Stimulated activated CD8-positive, alpha-beta memory T cell treated with anti-CD3 and anti-CD28 coated beads, Interleukin-2, amount 100 ng/mL, for 1 hour (primary cell): ENCODE measurements at places on chromosomes 6 and 20.
A peak's percentile ranks its signal among the peaks of the same experiment; 100 is the strongest.

- DNase-seq, result peak; percentile 20
Observed at GRCh38 chr6:41200296-41200900, 551 bp downstream of the TREML2 start.

DNA sequence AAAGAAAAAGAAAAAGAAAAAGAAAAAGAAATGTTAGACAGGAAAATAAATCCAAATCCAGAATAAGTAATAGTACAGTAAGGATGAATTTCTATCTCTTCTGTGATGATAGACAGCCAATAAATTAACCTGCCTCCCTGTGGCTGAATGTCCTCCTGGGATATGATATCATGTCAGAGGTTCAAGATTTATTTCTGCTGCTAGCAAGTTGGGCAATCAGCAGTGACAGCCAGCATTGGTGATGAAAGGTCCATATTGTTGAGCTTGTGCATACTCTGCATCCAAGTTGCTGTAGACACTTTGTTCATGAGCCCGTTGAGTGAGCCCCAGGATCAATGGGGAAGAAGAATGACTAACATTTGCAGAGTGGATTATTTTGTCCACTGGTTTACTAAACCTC lies 44.9 kb upstream of the CEP85L start:
- no peak for DNase-seq

GRCh38 chr6:26097268-26097875 lies 10.1 kb downstream of the HFE start:
- peak; percentile 41 for DNase-seq

DNA sequence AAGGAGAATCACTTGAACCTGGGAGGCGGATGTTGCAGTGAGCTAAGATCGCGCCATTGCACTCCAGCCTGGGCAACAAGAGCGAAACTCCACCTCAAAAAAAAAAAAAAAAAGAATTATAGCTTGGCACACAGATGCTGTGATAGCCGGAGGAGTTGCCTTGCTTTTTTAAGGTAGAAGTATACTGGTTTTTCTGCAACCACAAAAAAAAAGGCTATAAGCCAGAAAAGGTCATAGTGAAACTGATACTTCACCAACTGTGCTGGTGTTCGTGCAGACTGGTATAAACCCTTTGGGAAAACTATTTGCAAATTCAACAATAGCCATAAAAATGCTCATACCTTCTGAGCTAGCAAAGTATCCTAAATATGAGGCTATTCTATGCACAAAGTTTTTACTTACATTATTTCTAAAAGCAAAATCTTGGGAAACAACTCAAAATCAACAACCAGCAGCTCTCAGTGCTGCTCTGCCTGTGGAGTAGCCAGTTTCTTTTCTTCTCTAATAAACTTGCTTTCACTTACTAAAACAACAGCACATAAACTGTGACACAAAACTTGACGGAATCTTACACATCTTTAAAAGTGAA lies 44.0 kb downstream of the B4GALT5 start:
- no peak for DNase-seq

DNA sequence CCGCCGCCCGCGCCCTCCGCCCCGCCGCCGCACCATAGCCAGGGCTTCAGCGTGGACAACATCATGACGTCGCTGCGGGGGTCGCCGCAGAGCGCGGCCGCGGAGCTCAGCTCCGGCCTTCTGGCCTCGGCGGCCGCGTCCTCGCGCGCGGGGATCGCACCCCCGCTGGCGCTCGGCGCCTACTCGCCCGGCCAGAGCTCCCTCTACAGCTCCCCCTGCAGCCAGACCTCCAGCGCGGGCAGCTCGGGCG lies 1.5 kb downstream of the FOXC1 start:
- no peak for DNase-seq

DNA sequence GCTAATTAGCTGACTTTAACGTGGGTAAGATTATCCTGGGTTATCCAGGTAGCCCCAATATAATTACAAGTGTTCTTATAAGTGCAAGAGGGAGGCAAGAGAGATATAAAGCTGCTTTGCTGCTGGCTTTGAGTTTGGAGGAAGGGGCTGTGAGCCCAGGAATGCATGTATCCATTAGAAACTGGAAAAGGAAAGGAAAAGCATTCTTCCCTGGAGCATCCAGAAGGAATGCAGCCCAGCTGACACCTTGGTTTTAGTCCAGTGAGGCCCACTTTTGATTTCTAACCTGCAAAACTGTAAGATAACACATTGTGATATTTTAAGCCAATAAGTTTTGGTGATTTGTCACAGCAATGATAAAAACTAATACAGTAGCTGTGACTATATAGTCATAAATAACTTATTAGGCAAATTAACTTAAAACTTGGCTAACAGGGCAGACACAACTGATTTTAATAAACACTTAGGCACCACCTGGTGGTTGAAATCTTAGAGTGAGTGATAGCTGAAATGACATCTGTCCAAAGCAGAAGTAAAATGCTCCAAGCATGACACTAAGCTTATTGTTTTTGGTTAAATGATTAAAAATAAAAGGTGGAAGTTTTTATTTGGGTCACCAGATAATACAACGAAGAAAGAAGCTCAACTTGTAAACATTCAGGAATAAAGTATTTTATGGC lies 35.6 kb downstream of the ADGRF4 start:
- no peak for DNase-seq

- DNase-seq, result no peak
Observed at GRCh38 chr6:143322386-143322785, 128.1 kb downstream of the ADAT2 start.

DNA sequence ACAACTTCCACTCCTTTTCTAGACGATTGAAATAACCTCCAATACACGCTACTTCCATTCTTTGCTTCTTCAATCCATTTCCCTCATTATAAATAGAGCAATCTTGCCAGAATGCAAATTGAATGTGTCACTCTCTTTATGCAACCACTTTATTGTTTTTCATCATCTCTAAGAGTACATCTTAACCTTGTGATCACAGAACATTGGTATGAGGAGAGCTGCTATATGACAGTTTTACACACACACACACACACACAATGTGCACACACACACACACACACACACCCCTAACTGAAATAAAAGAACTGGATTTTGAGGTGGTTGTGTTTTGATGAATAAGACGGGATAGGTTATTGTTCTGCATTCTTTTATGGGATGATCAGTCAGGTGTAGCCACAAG lies 187.0 kb downstream of the HDGFL1 start:
- DNase-seq, result no peak

DNA sequence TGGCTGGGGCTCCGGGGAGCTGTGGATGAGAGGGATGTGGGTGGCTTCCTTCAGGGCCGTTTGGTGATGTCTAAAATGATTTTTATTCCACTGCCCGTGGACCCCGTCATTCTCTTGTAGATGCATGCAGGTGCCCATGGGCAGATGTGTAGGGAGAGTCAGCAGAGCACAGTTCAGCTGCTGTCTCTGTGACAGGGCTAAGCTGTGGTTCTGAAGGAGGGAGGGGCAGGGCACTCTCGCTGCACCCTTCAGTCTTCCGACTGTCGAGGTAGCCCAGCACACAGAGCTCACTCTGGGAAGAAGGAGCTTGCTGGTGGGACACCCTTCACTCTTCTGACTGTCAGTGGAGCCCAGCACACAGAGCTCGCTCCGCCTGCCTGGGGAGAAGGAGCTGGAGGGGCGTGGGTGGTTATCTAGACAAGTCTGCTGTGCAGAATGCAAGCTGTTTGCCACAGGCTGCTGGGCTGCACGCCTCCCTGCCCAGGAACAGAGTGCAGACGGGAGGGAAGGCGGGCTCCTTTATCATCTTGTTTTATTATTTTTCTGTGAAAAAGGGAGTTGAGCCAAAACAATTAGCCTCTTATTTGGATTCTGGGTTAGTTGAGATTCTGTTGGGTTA lies 28.4 kb upstream of the ADRM1 start:
- no peak for DNase-seq

DNA sequence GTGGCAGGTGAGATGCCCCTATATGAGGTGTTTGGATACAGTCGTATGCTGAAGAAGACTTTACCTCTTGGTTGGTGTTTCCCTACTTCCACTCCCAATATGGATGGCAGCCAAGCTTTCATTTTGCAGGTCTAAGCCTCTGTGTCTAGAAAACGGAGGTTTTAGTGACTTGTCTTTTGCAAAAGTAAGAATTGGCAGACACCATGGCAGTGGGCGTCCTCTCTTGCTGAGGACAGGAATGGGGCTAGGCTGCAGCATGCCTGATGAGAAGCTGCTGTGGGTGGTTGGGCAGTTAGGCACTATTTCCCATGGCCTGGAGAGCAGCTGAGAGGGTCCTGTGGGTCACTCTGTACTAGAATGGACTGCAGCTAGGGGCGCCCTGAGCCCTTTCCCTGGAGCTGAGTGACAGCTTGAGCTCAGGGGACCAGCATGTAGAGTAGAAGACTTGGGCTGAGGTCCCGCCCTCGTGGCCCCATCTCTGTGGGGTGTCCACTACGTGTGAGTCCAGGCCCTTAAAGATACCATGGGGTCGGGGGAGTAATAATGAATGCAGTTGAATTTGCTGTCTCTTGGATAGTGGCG lies 127.4 kb downstream of the CDH26 start:
- DNase-seq, result no peak

DNA sequence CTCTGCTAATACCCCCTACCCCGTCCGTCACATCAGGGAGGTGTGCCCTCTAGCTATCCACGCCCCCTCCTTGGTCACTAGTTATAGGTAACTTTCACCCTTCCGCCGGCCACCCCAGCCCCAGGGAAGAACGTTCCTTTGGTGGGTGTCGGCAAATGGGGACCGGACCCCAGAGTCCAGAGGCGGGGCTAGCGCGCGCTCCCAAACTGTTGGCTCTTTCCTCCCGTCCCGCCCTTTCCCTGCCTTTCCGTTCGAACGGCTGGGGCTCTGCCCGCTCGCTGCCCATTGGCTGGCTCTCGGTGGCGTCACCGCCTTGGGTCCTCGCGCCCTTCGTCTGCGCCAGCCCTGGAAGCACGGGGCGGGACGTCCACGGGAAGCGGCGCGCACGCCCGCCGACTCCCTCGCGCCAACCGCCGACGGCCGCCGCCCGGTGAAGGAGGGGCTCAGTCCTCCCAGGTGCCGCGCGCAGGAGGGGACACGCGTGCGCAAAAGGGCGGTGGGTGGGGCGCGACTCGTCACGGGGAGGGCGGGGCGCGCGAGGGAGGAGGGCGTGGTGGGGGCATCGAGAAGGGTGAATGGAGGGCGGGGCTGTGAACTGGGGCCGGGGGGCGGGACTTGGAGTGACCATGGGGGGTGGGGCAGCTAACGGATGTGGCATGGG lies 634 bp upstream of the PHF1 start:
- DNase-seq, result peak; percentile 99

- no peak for DNase-seq
Observed at GRCh38 chr6:28567506-28567905, 41.8 kb downstream of the GPX5 start.

- DNase-seq, result no peak
Observed at GRCh38 chr6:97626671-97627441, 343.8 kb upstream of the MMS22L start.

- no peak for DNase-seq
Observed at GRCh38 chr6:63349401-63349800, 29.6 kb upstream of the LGSN start.

DNA sequence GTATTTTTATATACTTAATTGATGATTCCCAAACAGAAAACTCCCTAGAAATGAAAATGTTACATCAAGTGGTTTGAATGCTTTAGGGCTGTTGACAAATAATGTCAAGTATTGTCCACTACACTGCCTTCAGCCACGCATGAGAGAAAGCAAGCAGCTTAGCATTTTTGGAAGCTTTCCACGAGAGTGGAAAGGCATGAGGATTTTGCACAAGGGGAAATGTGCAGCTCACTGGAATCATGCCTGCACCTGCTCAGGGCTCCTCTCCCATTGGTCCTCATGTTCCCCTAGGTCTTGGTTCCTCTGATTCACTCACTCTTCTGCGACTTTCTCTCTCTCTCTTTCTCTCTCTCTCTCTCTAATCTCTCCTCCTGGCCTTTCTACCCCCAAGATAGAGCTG lies 439.5 kb upstream of the CDH4 start:
- no peak for DNase-seq

DNA sequence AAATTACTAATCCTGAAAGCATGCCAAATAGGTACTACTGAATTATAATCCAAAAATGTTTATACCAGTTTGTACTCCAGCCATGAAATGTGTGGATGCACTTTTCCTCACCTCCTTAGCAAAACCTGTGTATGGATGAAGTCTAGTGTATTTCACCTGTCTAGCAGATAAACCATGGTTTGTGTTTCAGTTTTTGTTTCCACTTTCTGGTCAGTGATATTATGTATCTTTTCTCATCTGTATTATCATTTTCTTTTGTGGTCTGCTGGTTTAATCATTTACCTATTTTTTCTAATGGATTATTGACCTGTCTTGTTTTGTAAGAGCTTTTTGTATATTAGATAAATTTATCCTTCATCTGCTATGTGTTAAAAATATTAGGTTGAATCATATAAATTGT lies 41.0 kb upstream of the TMEM217 start:
- DNase-seq, result no peak

DNA sequence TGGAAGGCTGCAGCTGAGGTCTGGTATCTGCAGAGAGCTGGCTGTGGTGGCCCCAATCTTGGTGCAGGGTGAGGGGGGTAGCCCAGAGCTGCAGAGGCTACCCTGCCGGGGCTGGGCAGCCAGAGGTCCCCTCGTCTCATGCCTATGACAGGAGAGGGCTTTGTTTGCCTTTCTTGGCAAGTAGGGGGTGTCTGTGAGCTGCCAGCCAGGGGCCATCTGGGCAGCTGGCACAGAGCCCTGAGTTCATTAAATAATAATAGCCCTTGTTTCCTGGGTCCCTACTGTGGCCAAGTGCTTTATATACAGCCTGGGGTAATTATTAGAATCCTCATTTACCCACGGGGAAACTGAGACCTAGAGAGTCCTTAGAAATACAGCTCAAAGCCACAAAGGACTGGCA lies 66.6 kb downstream of the EZR start:
- no peak for DNase-seq

GRCh38 chr20:32841632-32842031 lies 17.1 kb upstream of the EFCAB8 start:
- DNase-seq, result no peak

DNA sequence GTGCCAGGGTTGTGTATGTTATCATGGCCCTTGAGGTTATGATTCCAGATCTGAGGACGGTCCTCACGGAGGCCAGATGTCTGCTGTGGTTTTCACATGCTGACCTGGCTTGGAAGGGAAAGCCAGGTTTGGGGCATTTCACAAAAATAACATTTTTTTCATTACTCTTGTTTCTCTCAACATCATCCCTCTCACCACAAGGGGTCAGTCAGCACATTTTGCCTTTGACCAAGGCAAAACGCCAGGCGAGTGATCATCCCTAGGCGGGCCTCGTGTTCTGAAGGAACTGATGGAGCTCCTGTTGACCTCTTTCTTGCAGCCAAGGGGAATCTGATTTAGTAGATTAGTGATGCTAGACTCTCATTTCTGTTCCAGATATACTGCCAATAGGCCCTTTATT lies 133.5 kb downstream of the TBC1D7 start:
- DNase-seq, result no peak

DNA sequence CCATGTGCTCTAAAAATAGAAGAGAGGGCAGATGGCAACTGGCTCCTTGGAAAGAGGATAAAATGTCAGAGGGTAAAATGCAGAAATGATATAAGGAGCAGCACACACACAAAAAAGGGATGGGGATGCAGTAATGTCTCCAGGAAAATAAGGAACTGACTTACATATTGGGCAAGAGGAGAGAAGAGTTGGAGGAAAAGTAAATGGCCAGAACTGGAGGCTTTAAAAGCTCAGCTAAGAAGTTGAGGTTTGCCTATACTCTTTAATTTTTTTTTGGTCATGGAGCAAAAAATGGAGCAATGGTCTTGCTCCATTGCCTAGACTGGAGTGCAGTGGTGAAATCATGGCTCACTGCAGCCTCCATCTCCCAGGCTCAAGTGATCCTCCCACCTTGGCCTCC lies 93.7 kb downstream of the SULF2 start:
- no peak for DNase-seq

- DNase-seq, result no peak
Observed at GRCh38 chr6:97460394-97461080, 177.5 kb upstream of the MMS22L start.

- no peak for DNase-seq
Observed at GRCh38 chr6:111566873-111567517, 38.7 kb downstream of the TRAF3IP2 start.
